GM10248 (cell line): ENCODE measurements at places on chromosomes 1 and 21.

DNA sequence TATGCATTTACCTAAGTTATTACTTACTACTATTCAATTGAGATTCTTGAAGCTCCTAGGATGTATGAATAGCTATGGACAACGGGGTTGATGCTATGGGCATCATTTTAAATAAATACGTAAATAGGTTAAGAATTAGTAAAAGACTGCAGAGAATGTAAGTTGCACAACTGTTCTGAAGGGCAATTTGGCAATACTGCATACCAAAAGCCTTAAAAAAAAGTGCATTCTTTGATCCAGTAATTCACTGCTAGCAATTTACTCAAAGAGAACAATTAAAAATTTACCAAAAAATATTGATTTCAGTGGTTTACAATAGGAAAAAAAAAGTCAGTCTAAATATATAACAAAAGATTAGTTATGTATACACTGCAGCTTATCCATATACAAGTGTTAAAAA is 3.5 kb downstream of the ARPC5 start:
- DNase-seq: no peak

GRCh38 chr21:39531064-39531463 is 79.3 kb downstream of the SH3BGR start:
- DNase-seq: no peak

DNA sequence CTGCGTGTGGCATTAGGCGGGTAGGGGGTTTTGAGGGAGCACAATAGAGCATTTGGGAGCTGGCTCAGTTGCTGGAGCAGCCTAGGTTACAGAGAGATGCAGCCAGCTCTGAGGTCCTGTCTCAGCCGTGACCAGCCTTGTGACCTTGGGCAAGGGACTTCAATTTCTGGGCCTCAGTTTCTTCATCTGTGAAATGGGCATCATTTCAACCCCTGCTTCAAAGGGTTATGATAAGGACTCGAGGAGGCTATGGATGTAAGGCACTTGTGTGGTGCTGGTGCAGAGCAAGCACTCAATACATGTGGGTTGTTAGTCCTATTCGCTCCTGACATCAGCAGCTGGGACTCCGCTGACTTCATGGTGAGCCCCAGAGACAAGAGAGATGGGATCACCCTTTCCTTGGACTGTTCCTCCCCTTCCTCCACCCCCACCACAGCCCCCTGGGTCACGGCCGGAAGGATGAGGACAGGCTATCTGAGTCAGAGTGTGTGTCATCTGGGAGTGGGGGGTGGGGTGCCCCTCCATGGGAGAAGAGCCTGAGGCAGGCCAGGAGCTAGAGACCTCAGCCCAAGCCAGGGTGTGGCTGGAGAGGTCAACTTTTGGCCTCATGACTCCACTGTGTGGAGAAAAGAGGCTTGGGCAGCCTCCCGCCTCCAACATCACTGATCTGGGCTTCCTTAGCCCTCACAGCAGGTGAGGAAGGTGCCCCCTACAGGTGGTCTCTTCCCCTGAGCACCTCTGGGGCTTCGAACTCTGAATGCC is 71.4 kb upstream of the ZBTB40 start:
- DNase-seq: no peak

- no peak for DNase-seq
Observed at GRCh38 chr1:89887270-89887669, 66.4 kb downstream of the LRRC8D start.

GRCh38 chr1:155079210-155079486 is 511 bp downstream of the EFNA3 start:
- no peak for DNase-seq

DNA sequence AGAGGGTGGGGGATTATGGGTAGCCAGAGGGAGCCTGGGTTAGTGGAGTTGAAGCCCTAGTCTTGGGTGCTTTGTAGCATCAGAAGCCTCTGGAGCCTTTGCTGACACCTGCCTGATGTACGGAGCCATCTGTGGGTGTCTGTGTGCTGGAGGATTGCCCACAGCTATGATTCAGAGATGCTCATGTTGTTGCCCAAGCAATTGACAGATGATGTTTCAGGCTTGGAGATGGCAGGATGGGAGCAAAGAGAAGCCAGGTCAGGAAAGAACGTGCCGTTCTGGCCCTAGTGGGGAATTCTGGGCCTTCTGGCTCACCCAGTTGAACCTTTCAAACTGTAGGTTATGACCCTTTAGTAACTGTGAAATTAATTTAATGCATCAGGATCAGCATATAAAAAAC is 27.6 kb downstream of the COQ8A start:
- DNase-seq: no peak

DNA sequence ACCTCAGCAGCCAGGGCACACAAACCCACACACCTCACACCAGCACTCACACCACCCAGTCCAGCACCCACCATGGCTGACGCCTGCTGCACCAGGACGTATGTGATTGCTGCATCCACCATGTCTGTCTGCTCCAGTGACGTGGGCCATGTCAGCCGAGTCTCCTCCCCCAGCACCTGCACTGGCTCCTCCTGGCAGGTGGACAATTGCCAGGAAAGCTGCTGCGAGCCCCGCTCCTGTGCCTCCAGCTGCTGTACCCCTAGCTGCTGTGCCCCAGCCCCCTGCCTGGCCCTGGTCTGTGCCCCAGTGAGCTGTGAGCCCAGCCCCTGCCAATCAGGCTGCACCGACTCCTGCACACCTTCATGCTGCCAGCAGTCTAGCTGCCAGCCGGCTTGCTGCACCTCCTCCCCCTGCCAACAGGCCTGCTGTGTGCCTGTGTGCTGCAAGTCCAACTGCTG is at the start of gene KRTAP10-8:
TSS of gene KRTAP10-8 (plus strand) at position 51 of the 458 bp plus-strand sequence. CDS start at position 73, 22 bp downstream.
- no peak for DNase-seq
